ENCODE measurements at places on chromosomes 13 and 19. TPM values are rescaled to one million over a fixed set of nuclear protein-coding genes. Genes with fewer than 3 reads are reported as not detected.

DNA sequence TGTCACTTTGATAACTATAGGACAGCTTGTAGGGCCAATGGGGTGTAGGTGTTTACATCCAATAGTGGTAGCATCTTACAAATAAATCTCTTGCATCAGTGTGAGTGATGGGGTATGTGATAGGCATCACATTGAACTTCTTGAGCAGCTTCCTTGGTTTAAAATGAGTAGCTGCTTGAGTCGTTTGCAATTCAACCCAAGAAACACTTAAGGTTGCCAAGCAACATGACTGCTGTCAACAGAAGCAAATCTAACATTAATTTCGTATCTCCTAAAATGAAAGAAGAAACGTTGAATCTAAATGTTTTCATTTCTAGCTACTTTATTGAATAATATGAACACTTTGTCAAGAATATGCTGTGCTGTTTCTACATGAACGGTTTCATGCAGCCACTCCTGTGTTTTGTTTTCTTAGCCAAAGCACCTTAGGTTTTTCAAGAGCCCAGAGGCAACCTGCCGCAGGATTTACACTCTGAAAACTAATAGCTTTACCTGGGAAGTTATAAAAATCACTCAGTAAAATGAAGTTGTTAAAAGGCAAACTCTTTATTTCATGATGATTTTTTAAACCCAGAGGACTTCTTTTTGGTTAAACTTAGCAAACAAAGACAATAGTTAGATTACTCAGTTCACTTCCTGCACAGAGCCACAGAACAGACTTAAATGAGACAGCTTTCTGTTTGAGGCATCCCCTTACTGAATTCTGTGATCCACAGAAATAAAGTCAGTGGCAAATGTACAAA is 305.2 kb downstream of the MTUS2 start:
- DNase-seq: no peak

The LENG9 gene
- 3.3 TPM for total RNA-seq

DNA sequence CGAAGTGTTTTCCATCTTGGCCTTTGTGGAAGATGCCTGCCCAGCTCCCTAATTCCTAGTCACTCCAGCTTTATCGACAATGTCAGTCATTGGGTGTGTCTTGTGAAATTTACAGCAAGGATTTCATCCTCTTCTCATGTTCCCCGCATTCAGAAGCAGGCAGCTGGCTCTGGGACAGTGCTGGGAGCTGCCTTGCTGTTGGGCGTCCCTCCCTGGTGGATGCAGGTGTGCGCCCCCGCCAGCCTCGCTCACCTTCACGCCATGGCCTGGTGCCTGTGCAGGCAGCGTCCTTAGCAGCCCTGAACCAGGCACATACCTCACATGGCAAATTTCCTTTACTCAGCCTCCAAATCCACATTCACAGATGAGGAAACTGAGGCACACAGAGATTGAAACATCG is 39.7 kb upstream of the TFDP1 start:
- DNase-seq: no peak

GRCh38 chr13:48875047-48875446 is 100.7 kb upstream of the FNDC3A start:
- DNase-seq: no peak

- DNase-seq: no peak
Measured at GRCh38 chr13:91620670-91621141, 222.3 kb downstream of the GPC5 start.

The ZNF345 gene
- total RNA-seq: 16.2 TPM

DNA sequence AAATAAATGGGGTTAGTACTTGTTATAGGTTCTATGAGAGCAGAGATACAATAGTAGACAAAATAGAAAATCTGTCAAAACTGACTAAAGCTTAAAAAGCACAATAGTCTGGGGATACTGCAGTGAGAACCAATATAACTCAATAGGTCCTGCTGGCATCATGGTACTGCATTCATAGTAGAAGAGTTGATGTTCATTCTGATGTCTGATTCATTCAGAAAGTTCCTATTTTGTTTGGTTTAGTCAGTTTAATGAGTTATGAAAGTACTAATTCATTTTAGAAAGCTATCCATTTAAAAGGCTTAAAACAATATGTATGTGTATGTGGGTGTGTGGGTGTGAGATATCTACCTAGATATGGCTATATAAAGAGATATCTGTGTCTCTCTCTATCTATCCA is 152.8 kb downstream of the LHFPL6 start:
- DNase-seq: no peak

DNA sequence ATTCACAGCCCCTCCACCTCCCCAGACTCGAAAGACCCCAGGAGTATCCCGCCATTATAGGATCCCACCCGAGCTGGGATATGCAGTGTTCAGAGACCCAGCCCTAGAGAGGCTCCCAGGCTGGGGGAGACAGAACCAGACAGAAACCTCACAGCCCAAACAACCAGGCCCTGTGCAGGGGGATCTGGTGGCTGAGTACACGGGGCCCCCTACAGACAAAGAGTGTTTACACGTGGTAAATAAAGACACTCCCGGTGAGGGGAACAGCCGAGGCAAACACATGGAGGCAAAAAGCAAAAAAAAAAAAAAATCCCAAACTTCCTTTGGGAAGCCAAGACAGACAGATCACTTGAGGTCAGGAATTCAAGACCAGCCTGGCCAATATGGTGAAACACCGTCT is 25.1 kb downstream of the TINCR start:
- DNase-seq: no peak

- DNase-seq: no peak
Measured at GRCh38 chr19:42274065-42274682, 5.1 kb downstream of the CIC start.

The F7 gene
- 0.63 TPM for total RNA-seq

GRCh38 chr19:52785506-52785905 is 1.1 kb downstream of the ZNF600 start:
- DNase-seq: no peak

DNA sequence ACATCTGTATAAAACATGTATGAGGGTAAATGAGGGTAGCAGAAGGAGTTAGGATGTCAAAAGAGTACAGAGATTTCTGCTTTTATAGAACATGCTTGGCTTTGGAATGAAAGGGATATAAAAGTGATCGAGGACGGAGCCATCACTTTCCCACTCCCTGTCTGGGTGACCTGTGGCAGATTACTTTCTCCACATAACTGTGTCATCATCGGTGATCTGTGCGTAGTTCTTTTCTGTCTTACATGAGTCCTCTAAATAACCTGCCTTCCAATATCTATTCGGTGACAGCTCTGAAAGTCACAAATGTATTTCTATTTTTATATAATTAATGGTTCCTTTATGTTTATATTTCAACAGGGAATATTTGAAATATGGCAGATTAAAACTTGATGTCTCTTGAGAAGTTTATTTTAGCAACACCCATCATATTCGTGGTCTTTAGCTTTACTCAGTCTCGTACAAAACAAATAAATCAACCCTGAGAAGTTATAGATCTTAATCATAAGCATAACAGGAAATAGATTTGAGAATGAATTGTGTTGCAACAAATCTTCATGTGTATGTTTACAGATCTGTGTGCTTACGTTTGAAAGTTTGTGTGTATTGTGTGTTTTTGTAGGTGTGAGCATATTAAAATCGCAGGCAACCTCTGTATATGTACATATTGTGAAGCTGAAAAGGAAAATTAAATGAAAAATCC is 1094.3 kb downstream of the EFNB2 start:
- no peak for DNase-seq

The SAFB2 gene
- 47.9 TPM for total RNA-seq

GRCh38 chr13:19910336-19911072 is 47.1 kb upstream of the ZMYM5 start:
- DNase-seq: no peak

GRCh38 chr19:43682824-43683661 is 13.1 kb upstream of the PLAUR start:
- no peak for DNase-seq

The NLRP4 gene
- total RNA-seq: not detected

GRCh38 chr19:40598918-40599307 is 2.3 kb upstream of the LTBP4 start:
- DNase-seq: no peak

DNA sequence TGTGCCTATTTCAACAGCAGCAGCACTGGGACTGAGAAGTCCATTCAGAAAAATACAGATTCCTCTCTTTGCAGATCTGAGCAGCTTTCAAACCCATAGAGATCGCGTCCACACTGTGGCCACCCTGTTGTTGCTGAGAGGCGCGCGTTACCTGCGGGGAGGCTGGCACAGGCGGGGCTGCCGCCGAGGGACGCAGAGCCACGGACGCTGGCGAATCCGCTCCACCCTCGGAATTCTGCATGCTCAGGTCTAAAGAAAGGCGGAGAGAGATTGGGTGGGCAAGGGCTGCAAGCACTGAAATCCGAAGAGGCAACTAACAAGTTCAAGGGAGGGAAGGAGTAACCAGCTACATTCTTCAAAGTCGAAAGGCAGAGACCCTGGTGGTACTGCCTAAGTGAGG is 63.0 kb downstream of the RFX2 start:
- no peak for DNase-seq

GRCh38 chr19:30107251-30107650 is 165.2 kb downstream of the URI1 start:
- DNase-seq: no peak

DNA sequence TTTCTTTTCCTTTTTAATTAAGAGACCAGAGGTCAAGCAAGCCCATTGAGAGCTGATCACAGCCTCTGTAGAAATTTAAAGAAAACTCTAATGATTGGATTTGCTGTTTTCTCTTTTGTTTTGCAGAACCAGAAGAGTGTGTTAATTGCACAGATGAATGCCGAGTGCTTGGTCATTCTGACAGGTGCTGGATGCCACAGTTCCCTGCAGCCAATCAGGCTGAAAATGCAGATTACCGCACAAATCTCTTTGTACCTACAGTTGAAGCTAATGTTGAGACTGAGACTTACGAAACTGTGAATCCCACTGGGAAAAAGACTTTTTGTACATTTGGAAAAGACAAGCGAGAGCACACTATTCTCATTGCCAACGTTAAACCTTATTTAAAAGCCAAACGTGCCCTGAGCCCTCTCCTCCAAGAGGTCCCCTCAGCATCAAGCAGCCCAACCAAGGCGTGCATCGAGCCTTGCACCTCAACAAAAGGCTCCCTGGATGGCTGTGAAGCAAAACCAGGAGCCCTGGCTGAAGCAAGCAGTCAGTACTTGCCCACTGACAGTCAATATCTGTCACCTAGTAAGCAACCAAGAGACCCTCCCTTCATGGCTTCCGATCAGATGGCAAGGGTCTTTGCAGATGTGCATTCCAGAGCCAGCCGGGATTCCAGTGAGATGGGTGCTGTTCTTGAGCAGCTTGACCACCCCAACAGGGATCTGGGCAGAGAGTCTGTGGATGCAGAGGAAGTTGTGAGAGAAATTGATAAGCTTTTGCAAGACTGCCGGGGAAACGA is 93.1 kb downstream of the PCDH17 start:
- DNase-seq: no peak

DNA sequence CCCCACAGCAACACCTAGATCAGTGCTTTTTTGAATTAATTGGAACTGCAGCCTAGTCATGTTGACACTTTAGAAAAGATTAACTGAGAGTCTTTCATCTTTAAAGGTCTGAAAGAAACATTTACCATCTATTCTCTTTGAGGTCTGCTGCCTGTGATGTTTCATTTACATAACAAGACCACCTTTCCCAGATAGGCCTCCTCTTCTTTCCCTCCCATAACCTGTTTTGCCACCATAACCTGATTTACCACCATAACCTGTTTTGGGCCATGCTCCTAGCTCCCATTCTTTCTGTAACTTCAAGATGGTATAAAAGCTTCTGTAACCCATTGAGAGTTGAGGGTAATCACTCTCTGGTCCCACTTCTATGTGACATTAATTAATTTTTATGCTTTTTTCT is 320.8 kb downstream of the PCDH20 start:
- DNase-seq: no peak

DNA sequence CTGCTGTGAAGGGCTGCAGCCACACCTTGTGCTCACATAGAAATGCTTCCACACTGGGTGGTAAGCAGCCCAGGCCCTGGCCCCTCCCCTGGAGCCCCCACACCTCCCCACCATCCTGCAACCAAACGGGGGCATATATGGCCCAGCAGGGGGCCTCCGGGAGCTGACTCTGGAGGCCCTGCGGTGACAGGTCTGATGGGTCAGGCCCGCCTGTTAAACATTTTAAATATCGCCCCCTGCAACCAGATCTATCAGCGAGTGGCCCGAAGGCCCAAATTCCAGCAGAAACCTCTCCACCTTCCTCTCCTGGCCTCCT is 48.0 kb upstream of the KATNAL1 start:
- DNase-seq: no peak

- no peak for DNase-seq
Measured at GRCh38 chr13:77333594-77333993, 6.7 kb upstream of the MYCBP2 start.

The ZNF614 gene
- 21.1 TPM for total RNA-seq

DNA sequence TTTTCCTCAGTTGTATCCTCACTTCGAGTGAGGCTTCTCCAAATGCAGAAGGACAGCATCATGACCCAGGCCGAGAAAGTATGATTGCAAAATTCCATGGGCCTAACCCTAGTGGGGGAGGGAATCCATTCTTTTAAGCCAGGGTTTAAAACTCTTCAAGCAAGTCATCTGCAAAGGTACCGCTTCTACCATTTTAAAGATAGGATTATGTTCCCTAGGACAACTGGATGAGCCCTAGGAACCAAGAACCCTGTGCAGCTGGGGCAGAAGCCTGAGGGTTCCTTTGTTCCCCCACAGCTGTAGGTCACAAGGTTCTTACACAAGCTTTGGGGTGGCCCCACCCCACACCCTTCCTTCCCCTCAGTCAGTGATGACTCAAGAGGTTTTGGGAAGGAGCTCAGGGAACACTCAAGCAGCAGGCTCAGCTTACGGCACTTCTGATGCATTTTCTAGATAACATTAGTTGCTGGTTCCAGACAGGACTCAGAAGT is 13.5 kb downstream of the ARL11 start:
- no peak for DNase-seq

- DNase-seq: no peak
Measured at GRCh38 chr19:24142771-24143170, 55.8 kb downstream of the ZNF254 start.

DNA sequence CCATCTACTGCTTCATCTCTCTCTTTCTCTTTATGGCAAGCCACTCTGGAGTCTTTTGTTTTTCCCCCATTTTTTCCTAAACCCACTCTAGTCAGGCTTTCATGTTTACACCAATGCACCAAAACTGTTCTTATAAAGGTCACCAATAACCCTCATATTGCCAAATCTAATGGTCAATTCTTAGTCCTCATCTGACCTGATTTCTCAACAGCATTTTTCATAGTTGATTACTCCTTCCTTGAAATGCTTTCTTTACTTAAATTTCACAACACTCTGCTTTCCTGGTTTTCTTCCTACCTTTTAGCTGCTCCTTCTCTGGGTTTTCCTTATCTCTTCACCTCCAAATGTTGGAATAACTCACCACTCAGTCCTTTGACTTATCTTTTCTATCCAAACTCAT is 47.9 kb downstream of the MICU2 start:
- no peak for DNase-seq

GRCh38 chr13:113359571-113359970 is 4.4 kb downstream of the GRTP1 start:
- no peak for DNase-seq

The C19orf38 gene
- 2.6 TPM for total RNA-seq

GRCh38 chr13:84686973-84687372 is 804.7 kb upstream of the SLITRK1 start:
- DNase-seq: no peak
